Activated CD4-positive, CD25-positive, alpha-beta regulatory T cell treated with anti-CD3 and anti-CD28 coated beads, Interleukin-2, amount 50 U/mL, for 72 hours (primary cell): ENCODE measurements at places on chromosomes 2 and 18.

DNA sequence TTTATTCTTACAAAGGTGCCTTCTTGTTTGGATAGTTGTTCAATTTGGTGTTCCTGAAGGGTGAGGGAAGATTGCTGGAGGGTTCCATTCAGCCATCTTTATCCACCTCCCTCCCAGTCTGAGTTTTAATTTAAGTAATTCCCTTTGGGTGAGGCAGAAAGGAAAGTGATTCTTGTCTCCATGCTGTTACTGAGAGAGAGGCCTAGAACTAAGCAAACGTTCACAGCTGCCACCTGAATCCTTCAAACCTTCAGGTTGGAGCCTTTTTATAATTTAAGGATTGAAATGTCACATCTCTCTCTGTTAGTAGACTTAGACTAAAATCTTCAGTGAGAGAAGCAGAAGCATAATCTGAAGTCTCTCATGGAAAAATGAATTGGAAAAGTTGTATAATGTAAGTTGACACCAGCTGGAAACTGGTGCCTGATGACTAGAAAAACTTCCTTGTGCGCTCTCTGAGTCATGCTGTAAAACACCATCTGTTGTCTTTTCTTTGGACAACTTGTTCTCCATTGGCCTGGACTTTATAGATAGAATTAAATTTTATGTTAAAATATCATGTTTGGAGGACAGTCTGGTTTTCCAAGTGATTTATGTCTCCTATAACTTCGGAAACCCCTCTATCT is 14.6 kb downstream of the STRADB start:
- DNase-seq: no peak

DNA sequence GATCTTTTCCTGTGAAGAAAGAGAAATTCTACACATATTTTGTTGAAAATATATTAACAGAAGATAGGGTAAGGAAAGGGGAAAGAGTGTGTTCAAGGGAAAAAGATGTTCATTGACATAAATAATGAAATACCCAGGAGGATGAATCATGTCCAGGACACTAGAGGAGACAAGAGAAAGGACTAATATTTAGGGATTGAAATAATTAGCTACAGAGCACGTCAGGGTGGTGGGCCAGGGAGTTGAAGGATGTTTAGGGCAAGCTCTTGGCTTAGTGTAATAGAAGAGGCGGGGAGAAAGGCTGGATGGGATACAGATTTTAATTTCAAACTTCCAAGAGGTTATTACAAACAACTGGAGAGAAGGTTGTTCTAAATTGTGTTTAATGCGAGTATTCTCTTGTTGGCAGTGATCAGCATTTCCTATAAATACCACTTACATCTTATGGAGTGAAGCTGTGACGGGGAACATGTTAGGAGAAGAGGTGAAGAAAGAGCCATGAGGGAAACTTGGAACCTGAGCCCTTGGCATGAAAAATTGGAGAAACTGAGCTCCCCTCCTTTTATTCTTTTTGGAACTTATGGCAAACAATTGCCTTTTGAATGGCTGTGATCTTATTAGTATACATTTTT is 36.6 kb upstream of the CETN1 start:
- DNase-seq: no peak

DNA sequence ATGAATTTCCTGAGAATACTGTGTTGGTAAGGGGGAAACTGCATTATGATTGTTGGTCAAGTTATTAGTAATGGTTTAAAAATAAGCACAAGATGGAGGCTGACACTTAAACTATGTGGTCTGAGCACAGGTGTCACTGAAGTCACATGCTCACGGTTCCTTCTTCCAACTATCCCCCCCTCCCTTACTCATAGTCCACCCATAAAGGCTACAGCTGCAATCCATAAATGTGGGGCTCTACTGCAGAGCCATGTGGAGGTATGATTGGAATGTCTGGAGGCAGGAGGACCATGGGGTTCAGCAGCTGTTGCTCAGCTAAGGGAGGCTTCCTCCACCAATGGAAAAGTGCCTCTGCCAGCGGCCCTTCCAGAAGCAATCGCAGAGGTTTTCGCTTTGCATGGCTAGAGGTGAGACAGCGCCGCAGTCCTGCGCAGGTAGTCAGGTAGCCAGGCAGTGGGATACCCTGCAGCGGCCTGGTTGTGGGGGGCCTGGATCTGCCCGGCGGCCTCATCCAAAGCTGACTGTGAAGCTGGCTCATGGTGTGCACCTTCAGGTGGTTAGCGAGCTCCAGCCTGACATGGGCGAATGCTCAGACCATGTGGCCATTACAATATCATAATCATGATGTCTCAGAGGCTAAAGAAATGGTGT is 249.6 kb downstream of the DCDC2C start:
- DNase-seq: no peak

DNA sequence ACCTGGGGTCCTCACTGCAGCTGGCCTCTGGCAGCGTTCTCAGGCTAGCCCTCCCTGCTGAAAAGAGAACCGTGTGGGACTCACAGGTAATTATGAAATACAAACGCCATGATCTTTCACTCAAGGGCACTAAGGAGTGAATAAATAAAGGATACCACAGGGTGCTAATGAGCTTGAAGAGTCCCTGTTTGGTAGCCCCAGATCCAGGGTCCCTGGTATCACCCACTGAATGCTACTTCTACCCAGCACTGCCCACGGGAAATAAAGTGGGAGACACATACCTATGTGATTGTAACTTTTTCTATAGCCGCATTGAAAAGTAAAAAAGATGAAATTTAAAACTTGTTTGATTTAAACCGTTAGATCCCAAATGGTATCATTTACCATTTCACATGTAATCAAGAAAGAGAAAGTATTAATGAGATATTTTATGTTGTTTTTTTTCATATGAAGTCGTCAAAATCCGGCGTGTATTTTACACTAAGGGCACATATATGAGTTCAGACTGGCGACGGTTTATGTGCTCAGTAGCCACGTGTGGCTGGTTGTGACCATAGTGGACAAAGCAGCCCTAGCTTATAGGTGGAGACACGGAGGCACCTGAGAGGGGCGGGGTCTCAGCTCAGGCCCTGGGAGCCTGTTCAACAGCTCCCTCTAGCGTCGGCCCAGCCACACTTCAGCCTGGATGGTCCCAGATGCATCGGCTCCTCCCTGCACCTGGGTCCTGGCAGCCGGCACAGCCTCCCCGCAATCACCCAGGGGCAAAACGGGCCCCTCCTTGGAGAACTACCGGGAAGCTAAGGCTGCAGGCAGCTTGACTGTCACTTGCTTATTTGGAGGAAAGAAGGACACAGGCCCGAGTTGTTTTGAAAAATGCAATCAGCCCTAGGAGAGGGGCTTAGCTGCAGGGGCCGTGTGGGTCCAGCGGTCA is 39.2 kb downstream of the ODC1 start:
- peak; percentile 82 for DNase-seq

- no peak for DNase-seq
These were observed 12.1 kb downstream of the RNF144A start for GRCh38 chr2:6929196-6929819.

GRCh38 chr2:42835577-42836371 is 43.4 kb upstream of the HAAO start:
- DNase-seq: no peak

DNA sequence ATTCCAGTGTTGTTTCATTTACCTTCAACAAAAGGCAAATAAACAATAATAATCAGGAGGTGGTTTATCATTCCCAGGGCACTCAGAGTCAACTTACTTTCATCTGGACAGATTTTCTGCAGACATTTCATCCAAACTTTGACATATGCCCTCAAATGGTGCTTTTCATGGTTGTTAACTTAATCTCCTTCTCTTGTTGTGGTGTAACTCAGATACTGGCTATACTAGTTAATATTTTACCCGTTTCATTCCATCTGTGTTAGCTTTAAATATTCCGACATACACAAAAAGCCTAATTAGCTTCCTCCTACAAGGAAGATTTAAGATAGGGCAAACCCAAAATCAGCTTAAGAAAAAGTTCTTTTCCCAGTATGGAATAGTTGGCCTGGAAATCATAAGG is 44.4 kb upstream of the RPE start:
- DNase-seq: no peak

DNA sequence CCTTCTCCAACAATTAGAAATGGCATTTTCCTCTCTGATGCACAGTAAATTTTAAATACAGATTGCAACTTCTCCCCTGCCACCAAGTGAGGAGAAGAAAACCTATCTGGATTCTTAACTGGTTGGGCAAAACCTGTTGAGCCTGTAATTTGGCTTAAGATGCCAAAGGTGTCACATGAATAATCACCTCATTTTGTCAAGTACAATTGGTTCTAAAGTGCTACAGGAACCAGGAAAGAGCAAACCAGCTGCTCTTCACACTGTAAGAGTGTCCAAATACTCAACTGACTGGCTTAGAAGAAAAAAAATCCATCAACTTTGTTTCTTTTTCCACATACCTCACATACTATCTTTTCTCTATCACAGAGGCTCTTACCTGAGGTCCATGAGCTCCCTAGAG is 35.4 kb downstream of the NPC1 start:
- no peak for DNase-seq

- no peak for DNase-seq
These were observed 15.2 kb downstream of the GNLY start for GRCh38 chr2:85709401-85709811.

- no peak for DNase-seq
These were observed 33.2 kb downstream of the ANKRD29 start for GRCh38 chr18:23629444-23629946.

- no peak for DNase-seq
These were observed 737.2 kb upstream of the RAB6C start for GRCh38 chr2:129242269-129242668.

DNA sequence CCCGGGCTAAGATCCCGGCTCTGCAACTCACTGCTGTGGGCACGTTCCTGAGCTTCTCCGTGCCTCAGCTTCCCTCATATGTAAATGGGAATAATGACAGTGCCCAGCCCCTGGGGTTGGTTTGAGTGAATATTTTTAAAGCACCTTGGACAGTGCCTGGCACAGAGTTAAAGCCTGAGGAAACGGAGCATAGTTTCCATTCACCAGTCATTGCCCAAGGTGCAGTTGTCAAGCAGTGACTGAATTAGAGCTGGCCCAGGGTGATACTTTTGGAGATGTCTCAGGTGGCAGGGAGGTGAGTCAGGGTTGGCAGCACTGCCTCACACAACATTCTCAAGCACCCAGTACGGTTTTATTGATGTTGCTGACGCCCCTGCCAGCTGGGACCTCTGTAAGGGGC is 12.2 kb downstream of the TMEM177 start:
- no peak for DNase-seq

GRCh38 chr2:20207051-20207450 is 17.9 kb downstream of the SDC1 start:
- no peak for DNase-seq

GRCh38 chr18:45236676-45237075 is 378.6 kb upstream of the SLC14A2 start:
- DNase-seq: no peak

DNA sequence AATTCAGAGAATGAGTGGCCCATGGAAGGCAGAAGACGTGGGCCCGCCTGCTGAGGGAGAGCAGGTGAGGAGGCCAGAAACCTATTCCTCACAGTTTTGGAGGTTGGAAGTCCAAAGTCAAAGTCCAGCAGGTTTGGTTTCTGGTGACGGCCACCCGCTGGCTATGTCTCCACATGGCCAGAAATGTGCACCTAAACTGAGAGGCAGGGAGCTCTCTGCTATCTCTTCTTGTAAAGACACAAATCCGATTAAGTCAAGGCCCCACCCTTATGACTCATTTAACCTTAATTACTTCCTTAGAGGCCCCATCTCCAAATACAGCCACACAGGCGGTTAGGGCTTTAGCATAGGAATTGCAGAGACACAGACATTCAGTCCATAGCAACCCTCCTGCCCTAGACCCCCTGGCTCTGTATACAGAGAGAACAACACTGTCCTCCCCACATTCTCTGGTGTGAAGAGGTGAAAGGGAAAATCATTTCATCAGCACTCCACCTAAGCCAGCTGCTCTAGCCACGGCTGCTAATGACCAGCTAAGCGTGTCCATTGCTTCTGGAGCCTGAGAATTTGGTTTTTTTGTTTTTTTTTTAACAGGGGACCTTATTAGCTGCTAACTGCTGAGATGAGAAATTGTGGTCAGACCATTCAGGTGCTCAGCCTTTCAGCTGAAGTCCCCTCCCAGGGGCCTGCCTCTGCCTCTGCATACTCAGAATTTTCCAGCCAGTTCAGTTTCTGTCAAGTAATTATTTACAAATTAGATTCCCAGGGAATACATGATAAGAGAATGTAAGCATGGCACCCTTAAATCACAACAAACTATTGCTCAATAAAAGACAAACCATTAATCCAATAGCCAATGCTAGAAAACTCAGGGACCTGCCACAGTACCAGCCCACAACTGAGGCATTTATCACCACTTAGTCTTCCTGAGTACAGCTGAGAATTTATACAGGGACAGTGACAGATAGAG is 368.7 kb upstream of the ID2 start:
- no peak for DNase-seq

DNA sequence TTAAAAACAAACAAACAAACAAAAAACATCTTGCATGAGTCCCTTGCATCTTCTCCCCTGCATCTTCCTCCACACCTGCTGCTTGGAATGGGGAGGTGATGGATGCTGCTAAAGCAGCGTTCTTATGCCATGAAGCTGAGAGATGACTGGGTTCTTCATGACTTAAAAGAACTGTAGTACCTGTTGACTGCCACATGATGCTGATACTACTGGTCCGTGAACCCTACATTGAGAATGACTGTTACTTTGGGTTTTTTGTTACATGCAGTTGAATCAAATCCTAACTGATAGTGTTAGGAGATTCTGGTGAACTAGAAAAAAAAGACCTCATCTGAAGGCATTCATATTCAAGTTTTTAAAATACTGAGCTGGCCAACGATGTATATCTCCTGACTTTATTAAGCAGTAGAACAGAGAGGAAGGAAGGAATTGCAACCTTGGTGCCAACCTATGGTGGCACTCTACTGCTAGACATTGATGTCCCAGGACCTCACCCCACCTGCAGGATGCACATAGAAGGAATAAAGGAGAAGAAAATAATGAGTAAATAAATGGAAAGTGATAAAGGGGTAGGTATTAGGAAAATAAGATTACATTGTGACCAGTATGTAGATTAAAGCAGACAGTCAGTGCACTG is 63.2 kb upstream of the SPAG16 start:
- DNase-seq: no peak

GRCh38 chr2:51624995-51625394 is 593.1 kb upstream of the NRXN1 start:
- DNase-seq: no peak

- DNase-seq: no peak
These were observed 80.9 kb downstream of the CHRNA1 start for GRCh38 chr2:174683392-174683759.

DNA sequence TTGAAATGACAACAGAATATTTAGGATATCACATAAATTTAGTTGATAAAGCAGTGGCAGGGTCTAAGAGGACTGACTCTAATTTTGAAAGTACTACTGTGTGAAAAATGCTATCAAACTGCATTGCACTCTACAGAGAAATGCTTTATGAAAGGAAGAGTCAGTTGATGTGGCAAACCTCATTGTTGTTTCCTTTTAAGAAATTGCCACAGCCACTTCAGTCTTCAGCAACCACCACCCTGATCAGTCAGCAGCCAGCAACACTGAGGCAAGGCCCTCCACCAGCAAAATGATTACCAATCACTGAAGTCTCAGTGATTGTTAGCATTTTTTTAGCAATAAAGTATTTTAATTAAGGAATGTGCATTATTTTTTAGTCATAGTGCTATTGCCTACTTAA is 488.7 kb upstream of the SLC39A10 start:
- DNase-seq: no peak
